ENCODE measurements at places on chromosomes 7 and 10.

GRCh38 chr7:97305589-97305988 is 188.1 kb downstream of the SDHAF3 start:
- DNase-seq, result no peak

DNA sequence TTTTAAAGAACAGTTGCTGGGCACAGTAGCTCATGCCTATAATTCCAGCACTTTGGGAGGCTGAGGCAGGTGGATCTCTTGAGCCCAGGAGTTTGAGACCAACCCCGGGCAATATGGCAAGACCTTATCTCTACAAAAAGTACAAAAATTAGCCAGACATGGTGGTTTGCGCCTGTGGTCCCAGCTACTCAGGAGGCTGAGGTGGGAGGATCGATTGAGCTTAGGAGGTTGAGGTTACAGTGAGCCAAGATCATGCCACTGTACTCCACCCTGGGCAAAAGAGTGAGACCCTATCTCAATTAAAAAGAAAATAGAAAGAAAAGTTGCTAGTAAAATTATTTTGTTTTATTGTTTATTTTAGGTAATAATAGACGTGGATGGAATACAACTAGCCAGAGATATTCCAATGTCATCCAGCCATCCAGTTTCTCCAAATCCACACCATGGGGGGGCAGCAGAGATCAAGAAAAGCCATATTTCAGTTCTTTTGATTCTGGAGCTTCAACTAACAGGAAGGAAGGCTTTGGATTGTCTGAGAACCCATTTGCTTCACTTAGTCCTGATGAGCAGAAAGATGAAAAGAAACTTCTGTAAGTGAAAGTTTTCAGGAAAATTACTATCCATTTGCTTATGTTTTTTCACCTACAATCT is 3.0 kb downstream of the NUP42 start:
- no peak for DNase-seq

GRCh38 chr7:152568972-152569371 is 107.0 kb downstream of the XRCC2 start:
- DNase-seq, result no peak

DNA sequence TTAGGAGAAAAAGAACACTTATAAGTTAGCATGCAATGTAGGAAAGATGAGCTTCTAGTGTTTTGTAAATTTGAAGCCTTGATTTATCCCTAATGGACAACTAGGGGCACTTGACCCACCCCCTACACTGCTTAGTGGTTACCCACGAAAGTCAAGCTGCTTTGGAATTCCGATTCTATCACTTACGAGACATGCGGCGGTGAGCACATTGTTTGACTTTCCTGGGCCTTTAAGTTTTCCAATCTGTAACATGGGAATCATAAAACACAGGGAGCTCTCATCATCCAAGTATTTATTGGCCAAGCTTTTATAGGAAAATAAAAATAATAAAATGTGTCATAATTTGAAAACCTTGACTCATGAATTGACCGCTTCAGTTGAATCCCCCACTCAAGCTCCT is 78.7 kb upstream of the PDK4 start:
- no peak for DNase-seq

DNA sequence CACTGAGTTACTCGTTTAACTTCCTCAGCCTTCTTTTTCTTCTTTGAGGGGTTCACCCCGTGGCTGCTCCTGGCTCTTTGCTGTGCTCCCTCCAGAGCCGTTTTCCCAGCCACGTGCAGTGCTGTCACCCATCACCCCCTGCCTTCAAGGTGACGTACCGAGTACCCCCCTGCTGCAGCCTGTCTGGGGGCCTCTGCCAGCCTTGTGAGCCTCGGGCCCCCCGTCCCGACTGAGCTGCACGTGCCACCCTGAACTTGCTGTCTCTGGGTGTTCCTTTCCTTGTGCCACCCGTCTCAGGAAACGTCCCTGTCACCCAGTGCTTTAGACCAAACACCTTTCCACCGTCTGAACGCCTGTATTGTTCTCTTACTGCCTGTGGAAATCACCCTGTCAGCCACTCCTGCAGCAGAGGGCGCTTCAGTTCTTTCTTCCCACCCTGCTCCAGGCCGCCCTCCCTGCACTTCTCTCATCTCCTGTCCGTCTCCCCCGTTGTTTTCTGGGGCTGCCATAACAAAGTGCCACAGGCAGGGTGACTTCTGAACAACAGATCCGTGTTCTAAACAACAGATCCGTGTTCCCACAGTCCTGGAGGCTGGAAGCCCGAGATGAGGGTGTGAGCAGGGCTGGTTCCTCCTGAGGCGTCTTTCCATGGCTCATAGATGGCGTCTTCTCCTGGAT is 44.6 kb downstream of the WDR37 start:
- DNase-seq, result no peak

DNA sequence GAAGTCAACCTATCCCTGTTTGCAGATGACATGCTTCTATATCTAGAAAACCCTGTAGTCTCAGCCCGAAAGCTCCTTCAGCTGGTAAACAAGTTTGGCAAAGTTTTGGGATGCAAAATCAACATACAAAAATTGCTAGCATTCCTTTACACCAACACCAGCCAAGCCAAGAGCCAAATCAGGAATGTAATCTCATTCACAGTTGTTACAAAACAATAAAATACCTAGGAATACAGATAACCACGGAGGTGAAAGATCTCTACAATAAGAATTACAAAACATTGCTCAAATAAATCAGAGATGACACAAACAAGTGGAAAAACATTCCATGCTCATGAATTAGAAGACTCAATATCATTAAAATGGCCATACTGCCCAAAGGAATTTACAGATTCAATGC is 50.4 kb upstream of the ZNF365 start:
- DNase-seq, result no peak

- no peak for DNase-seq
These were observed 1077.3 kb downstream of the SORCS3 start for GRCh38 chr10:105718207-105718995.

DNA sequence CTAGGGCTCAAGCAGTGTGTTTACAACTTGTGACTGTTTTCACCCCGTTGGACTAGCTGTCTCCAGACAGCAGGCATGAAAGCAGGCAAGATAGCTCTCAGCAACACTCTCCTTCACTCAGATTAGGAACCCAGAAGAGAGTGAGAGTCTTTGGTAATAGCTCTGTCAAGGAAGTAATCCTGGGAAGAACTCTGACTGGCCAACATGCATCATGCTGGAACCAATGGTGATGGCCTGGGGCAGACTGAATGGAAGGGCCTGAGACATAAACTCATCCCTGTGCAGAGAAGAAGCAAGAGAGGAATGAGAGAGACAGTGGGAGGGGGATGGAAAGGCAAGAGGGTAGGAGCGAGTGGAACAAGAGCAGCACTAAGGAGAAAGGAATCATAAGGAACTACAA is 48.9 kb downstream of the AKR1D1 start:
- DNase-seq, result no peak

DNA sequence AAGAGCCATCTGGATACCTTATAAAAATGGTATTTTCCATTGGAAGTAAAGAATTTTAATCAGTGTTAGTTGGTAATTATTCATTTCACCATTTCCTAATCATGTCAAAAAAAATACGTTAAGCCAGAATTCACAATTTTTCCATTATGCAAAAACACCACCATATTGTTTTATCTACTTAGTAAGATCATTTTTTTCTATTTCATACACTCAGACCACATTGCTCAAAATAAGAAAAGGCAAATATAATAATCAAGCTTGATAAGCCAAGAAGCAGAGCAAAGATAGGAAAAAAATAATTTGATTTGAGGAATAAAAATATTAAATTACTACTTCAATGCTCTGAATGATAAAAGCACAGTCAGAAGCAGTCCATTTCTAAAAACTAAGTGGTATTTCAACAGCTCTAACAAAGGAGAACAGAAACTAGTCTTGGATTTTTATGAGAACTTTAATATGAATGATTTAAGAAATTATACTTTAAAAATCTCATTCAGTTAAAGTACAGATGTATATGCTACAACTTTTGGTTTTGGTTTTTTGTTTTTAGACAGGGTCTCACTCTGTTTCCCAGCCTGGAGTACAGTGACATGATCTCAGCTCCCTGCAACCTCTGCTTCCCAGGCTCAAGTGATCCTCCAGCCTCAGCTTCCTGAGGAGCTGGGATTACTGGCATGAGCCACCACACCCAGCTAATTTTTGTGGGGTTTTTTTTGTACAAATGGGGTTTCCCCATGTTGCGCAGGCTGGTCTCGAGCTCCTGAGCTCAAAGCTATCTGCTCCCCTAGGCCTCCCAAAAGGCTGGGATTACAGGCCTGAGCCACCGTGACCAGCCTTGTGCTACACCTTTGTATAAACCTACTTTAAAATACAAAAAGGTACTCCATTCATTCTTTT is 46.6 kb downstream of the LRRN3 start:
- DNase-seq, result no peak

GRCh38 chr10:76864922-76865321 is 772.7 kb downstream of the KCNMA1 start:
- no peak for DNase-seq

GRCh38 chr10:114405011-114405350 is 679 bp upstream of the AFAP1L2 start:
- no peak for DNase-seq

DNA sequence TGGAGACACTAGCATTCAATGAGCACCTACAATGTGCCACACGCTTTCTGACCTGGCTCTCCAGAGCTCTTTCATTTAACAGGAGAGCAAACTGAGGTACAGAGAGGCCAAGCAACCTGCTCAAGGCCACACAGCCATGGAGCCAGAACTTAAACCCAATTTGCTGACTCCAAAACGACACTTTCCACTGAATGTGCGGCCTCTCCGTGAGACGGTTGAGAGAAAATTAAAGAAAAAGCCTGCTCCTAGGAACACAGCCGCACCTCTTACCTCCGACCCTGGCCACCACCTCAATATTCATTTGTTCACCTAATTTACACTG is 42.8 kb downstream of the ZCCHC24 start:
- DNase-seq, result no peak

- DNase-seq, result no peak
These were observed 106.8 kb upstream of the DDC start for GRCh38 chr7:50672045-50672444.

GRCh38 chr10:93081318-93081717 is 7.6 kb downstream of the CYP26A1 start:
- DNase-seq, result no peak

GRCh38 chr7:117970801-117971200 is 97.6 kb upstream of the CTTNBP2 start:
- DNase-seq, result no peak

DNA sequence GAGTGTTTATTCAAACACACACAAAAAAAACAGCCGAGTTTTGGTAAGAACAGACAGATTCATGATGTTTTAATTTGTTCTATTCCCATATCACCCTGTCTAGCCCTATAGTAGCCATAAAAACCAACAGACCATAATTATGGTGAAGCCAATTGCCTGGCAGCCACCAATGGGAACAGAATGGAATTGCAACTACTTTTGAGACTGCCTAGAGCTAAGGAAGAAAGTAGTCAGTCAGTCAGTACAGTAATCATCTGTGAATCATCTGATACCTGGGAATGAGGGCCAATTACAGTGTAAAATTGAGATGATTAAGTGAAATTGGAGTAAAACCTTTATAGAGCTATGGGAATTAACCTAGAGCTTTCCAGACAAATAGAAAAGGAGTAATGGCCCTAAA is 952.7 kb upstream of the KCND2 start:
- no peak for DNase-seq

DNA sequence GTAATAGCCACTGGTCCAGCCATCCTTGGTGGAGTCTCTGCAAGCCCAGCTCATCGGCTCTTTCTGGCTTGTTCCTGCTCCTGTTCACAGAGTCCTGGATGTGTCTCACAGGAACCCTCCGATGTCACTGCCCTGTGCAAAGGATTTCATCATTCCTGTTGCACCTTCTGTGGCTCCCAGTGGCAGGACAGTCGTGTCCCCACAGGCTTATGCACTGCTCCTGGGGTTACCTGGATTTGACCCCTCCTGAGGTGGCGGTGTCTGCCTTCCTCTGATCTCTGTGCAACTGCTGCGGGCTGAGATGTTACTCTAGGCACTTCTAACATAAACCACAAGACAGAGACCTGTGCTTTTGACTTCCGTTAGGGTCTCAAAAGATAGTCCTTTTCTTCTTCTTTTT is 30.6 kb downstream of the APBB1IP start:
- no peak for DNase-seq

DNA sequence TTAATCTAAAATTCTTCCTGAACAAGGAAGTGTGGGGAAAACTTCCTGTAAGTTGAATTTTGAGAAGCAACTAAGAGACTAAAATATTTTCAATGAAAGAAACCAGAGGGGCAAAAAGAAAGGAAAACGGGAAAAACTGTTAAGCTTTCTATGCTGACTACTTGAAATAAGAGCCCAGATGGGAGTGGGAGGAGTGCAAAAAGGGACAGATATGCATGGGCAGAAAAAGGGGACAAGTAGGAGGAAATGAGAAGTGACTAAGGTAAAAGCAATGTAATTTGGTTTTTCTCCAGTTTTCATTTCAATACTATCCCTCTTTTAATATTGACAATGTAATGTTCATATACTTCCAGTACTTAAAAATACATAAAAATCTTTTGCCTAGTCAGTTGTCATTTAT is 11.1 kb downstream of the OGA start:
- no peak for DNase-seq

DNA sequence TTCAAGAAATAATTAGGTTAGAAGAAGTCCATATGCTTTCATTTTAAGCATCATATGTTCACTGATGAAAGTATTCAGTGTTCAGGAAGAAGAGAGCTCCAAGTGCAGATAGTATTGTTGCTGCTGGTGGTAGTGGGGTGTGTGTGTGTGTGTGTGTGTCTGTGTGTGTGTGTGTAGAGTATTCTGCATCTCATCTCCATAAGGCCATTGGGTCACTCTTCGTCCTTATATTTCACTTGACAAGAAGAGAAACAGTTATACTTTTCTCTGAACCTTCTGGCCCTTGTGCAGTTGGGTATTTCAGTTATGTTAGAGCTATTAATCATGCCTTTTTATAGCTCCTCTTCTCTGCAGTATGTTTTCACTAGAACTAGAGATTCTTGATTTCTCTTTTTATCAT is 26.2 kb downstream of the ADAM22 start:
- no peak for DNase-seq

DNA sequence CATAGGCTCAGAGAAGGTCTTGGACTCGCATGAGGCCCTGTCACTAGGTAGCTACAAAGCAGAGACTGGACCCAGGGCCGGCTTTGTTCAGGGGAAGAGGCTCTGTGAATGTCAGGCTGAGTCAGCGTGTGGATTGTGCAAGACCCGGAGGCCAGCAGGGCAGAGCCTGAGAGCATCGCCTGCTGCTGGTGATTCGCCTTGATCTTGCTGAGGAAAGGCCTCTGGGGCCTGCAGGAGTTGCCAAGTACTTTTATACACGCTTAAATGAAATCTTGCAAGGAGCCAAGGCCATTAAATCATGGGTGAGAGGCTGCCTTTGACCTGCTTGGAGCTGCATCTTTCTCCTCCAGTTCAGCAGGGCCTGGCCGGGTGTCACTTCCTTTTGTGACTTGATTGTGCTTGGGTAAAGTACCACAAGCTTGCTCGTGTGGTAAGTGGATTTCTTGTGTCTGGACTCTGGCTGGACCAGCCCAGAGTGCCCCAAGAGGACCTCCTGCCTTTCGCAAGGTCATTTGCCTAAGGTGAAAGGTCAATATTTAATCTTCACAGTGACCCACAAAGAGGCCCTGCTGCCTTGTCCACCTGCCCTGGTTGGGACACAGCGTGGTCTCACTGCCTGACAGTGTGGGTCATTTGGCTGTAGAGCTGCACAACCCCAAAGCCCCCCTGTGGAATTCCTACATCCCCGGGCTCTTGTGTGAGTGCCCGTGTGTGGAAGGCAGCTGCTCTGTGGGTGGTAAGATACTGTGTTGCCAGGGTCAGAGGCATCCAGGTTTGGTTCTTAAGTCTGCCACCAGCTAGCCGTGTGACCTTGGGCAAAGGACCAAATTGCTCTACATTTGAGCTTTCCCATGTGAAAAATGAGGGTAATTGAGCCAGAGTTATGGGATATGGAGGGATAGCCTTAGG is 38.6 kb upstream of the SH2D4B start:
- DNase-seq, result no peak

Measured in activated gamma-delta T cell (primary cell).